ENCODE measurements at places on chromosomes 3 and 15.
A peak's percentile ranks its signal among the peaks of the same experiment; 100 is the strongest.

DNA sequence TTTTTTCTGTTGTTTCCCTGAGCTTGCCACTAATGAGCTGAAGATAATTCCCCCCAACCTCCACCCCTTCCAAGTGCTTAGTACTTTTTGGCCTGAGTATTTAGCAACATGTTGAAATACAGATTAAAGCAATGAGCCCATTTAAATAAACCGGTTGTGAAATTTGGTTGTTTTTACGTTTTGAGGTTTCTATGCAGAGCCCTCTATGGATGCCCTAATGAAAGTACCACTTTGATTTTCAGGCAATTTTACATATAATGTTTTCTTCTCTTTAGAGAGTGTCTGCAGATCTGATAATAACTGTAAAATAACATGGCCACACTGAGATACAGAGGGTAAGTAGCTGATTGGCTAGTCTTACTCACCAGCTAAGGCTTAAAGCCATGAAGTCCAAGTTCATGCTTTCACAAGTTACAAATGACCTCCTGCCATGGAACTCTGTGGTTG, 139.4 kb upstream of the SLC7A14 start:
- DNase-seq: no peak

- peak; percentile 46 for DNase-seq
Observed at GRCh38 chr3:96813820-96814650, at the start of gene EPHA6. TSS of gene EPHA6 (plus strand) at chr3:96814594.

GRCh38 chr3:126337980-126338651, 19.1 kb downstream of the KLF15 start:
- DNase-seq: peak; percentile 44

GRCh38 chr15:27361438-27361837, 390.5 kb downstream of the GABRG3 start:
- DNase-seq: no peak

DNA sequence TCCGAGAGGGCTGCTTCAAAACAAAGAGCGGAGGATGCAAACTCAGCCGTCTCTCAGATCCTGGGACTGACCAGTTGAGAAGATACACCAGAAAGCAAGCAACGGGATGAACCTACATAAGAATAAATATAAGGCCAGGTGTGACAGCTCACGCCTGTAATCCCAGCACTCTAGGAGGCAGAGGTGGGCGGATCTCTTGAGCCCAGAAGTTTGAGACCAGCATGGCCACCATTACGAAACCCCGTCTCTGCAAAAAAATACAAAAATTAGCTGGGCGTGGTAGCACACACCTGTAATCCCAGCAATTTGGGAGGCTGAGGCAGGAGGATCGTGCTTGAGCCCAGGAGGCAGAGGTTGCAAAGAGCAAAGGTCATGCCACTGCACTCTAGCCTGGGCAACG, 31.7 kb downstream of the RBPMS2 start:
- no peak for DNase-seq

- no peak for DNase-seq
Observed at GRCh38 chr15:74252721-74253120, 16.6 kb downstream of the CCDC33 start.

GRCh38 chr15:74270854-74271520, 34.9 kb downstream of the CCDC33 start:
- DNase-seq: no peak

- DNase-seq: no peak
Observed at GRCh38 chr3:51295625-51296024, 89.5 kb upstream of the MANF start.

DNA sequence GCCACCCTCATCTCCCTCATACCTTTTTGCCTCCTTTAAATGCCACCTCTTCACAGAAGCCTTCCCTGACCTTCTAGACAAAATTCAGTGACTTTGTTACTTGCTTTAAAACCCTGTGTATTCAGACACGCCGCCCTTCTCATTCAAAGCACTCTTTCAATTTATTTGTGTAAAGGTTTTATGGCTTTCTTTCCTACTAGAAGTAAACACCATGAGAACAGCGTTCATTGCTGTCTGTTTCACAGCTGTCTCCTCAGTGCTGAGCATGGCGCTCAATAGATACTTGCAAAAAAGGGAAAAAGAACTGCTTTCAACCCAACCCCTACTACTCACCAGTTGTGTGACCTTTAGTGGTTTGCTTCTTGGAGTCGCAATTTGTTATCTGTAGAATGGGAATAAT, 17.0 kb downstream of the ATXN7 start:
- DNase-seq: no peak

GRCh38 chr3:66487465-66487864, 13.4 kb downstream of the LRIG1 start:
- DNase-seq: no peak

GRCh38 chr3:39454591-39455217, 12.8 kb upstream of the MOBP start:
- no peak for DNase-seq

GRCh38 chr3:30962084-30962483, 67.6 kb upstream of the GADL1 start:
- DNase-seq: no peak

GRCh38 chr15:39581793-39582285, 960 bp downstream of the THBS1 start:
- no peak for DNase-seq

DNA sequence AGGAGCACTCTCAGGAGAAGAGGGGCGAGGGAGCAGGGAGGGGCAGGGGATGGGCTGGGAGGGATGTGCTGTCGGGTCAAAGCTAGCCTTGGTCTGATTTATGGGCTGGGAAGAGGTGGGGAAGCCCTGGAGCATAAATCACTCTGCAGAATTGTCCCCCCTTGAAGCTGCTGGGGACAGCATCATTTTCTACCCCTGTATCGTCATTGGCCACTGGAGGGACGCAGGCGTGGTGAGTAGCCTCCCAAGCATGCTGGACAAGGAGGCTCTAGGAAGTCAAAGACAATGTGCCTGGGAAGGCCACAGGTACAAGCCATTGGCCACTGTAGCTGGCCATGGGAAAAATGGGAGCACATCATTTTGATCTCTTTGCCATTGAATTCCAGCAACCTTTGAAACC, 175.5 kb upstream of the CTDSPL start:
- no peak for DNase-seq

DNA sequence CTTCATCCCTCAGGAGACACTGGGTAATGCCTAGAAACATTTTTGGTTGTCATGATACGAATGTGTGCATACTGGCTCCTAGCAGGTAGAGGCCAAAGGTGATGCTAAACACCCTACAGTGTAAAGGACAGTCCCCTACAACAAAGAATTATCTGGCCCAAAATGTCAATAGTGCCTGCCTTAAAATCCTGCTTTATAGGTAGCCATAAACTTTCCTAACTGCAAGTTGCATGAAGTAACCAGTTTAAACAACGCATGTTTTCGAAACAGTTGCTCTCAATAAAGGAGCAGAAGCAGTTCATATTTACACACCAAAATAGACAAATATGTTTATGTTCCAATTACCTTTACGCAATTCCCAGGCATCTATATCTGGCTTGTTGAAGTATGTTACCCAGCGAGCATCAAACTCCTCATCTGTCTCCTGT, 9.1 kb downstream of the COX5A start:
- DNase-seq: no peak

- DNase-seq: no peak
Observed at GRCh38 chr3:189132839-189133238, 38.9 kb upstream of the TPRG1 start.

DNA sequence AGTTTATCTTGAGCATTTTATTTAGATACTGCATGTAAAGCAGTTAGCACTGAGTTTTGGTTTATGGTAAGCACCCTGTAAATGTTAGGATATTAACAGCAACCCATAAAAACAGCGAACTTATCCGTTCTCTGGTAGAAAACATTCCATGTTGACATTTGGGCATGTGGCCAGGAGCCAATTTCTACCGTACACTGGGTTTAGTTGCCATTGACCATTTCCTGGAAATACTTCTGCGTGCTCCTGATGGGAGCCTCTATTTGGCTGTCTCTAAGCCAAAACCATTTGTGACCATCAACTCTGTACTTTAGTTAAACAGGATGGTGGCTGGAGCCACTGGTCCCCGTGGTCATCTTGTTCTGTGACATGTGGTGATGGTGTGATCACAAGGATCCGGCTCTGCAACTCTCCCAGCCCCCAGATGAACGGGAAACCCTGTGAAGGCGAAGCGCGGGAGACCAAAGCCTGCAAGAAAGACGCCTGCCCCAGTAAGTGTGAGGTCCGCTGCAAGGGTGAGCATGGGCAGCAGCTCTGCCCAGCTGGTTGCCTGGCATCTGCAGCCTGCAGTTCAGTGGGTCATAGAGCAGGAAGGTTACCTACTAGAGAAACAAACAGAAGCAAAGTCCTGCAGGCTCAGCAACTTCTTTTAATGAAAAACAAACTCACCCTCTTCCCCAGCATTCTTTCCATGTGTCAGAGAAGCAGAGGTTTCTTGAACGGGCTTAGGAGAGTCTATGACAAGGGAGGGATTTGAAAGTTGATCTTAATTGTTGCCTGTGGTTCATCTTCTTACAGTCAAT, 7.1 kb downstream of the THBS1 start:
- no peak for DNase-seq

GRCh38 chr3:111414531-111414930, 127.5 kb upstream of the CD96 start:
- DNase-seq: no peak

GRCh38 chr3:87367736-87368135, 91.4 kb upstream of the POU1F1 start:
- no peak for DNase-seq

GRCh38 chr3:66497985-66498671, 2.7 kb downstream of the LRIG1 start:
- DNase-seq: no peak

DNA sequence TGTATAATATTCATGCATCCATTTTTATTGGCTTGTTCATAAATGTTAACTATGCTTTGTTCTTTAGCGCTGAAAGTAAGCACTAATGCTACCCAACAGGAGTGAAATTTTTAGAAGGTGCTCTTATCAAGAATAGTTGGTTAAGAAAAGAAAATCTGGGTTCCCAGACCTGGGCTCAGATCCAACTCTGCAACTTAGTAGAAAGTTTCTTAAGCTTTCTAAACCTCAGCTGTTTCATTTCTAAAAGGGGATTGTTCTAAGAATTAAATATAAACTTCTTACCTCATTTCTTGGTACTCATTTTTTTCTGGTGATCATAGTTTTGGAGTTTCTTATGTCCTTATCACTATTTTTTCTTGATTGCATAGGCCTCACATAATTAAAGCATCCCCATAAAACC, 12.1 kb downstream of the ARPP21 start:
- no peak for DNase-seq

GRCh38 chr3:116166121-116166520, 279.2 kb downstream of the LSAMP start:
- no peak for DNase-seq

GRCh38 chr3:71577011-71577410, 6.5 kb downstream of the FOXP1 start:
- DNase-seq: no peak

- DNase-seq: no peak
Observed at GRCh38 chr3:99868311-99868646, 50.6 kb downstream of the CMSS1 start.

DNA sequence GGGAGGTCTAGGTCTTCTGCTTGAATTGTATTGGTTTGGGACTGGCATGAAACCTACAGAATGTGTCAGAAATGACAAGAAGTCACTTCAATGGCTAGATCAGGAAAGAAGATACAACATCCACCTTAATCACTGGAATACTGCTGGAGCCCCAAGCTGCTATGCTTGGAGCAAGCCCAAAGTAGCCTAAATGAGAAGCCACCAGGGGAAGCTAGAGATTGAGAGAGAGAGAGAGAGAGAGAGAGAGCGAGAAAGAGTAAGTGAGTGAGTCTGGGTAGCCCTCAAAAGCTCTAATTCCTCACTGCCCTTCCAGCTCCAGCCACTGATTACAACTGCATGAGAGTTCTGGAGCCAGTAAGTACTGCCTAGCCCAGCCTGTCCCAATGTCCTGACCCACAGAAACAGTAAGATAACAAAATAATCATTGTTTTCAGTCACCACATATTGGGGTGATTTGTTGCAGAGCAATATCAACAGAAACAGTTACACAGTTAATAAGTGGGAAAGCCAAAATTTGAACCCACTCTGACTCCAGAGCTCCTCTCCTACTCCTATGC, 529.2 kb upstream of the GOLIM4 start:
- DNase-seq: no peak

- DNase-seq: peak; percentile 10
Observed at GRCh38 chr15:60299452-60300047, 98.2 kb downstream of the ANXA2 start.

DNA sequence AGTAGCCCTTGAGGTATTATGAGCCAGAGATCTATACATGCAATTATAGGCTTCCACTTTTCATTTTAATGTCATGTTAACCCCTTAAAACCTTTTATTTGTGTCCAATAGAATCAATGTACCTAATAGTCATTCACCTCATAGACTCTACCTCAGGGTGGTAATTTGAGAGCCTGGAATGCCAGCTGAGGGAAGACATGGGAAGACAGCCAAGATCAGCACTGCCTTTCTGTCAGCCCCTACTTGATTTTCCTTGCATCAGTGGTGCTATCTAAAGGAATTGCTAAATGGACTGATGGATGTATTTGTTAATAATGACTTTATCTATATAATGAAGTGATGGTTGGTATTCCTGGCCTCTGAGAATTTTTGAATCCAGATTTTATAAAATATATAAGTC, 113.3 kb upstream of the GBE1 start:
- no peak for DNase-seq

- no peak for DNase-seq
Observed at GRCh38 chr3:4395448-4395847, 71.6 kb downstream of the SUMF1 start.

Measured in posterior cingulate gyrus (tissue), 11 donors.